Natural killer cell treated with Interleukin-12 subunit alpha and Interleukin-12 subunit beta and Interleukin-15 and Interleukin-18, amount 100 ng/mL, for 72 hours (primary cell): ENCODE measurements at places on chromosomes 11 and 22.

DNA sequence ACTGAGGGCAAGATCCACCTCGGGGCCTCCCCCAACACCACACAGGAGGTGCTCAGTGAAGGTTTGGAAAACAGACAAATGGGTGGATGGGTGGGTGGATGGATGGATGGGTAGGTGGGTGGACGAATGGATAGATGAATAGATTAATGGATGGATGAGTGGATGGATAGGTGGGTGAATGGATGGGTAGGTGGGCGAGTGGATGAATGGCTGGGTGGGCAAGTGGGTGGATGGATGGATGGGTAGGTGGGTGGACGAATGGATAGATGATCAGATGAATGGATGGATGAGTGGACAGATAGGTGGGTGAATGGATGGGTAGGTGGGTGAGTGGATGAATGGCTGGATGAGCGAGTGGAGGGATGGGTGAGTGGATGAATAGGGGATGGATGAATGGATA, 863 bp upstream of the PRR33 start:
- no peak for DNase-seq

- no peak for DNase-seq
Measured at GRCh38 chr22:21928048-21928447, 24.6 kb downstream of the PPM1F start.

DNA sequence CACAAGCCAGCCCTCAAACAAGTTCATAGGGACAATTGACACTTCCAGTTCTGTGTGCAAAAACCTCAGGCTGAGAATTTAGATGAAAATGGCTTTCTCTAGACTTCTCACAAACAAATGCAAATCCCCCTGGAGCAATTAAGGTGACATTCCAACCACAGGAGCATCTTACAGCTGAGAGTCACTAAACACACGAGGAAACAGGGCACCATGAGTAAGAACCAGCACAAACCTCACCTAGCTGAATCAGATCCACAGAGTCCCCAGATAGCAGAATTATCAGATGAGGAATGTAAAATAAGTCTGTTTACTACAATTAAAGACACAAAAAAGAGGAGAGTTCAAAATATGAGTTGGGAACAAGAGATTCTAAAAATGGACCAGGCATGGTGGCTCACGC, 51.5 kb downstream of the RTL6 start:
- DNase-seq: no peak

GRCh38 chr22:47450876-47451475, 688.5 kb downstream of the TBC1D22A start:
- no peak for DNase-seq

DNA sequence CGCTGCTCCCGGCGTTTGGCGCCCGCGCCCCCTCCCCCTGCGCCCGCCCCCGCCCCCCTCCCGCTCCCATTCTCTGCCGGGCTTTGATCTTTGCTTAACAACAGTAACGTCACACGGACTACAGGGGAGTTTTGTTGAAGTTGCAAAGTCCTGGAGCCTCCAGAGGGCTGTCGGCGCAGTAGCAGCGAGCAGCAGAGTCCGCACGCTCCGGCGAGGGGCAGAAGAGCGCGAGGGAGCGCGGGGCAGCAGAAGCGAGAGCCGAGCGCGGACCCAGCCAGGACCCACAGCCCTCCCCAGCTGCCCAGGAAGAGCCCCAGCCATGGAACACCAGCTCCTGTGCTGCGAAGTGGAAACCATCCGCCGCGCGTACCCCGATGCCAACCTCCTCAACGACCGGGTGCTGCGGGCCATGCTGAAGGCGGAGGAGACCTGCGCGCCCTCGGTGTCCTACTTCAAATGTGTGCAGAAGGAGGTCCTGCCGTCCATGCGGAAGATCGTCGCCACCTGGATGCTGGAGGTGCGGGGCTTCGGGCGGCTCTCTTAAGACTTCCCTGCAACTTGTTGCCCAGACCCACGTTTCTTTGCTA, at the start of gene CCND1:
TSS of gene CCND1 (plus strand) at position 162 of the 587 bp plus-strand sequence. CDS start at position 320, 158 bp downstream.
- DNase-seq: no peak

GRCh38 chr11:36388951-36389350, 92.9 kb downstream of the PRR5L start:
- DNase-seq: no peak

- DNase-seq: no peak
Measured at GRCh38 chr11:76644591-76644990, 26.0 kb downstream of the LRRC32 start.

DNA sequence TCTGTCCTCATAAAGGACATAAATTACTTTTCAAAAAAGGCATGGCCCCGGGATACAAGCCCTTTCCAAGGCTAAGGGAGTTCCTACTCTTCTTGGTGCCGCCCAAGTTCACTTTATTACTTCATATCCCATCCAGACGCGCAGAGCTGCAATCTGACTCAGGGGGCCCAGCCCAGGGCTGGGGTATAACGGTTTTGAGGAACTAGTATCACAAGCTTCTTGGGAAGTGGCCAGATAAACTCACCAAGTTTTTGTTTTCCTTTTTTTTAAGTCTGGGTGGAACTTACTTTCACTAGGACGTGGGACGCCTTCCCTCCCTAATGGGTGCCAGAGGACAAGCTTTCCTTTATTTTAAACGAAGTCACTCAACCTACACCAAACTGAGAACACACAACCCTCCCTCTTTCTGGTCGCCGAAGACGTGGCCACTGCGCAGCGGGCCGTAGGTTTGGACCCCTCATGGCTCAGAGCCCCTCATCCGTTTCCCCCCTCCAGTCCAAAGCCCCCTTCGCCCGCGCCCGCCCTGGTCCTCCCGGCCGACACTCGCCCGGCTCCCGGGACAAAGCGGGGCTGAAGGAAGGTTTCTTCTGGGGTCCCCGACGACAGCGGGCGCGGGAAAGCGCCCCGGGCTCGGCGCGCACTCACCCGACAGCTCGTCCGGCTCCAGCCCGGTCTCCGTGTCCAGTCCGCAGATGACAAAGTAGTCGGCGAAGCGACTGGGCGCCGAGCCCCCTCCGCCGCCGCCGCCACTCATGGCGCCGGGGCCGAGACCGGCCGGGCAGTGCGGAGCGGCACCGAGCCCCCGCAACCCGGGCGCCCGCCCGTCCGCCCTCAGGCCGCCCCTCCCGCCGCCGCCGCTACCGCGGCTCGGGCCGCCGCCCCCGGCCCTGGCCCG, 587 bp downstream of the DENND5A start:
- DNase-seq: peak; percentile 69

- DNase-seq: no peak
Measured at GRCh38 chr11:26229257-26229656, 102.7 kb upstream of the ANO3 start.

DNA sequence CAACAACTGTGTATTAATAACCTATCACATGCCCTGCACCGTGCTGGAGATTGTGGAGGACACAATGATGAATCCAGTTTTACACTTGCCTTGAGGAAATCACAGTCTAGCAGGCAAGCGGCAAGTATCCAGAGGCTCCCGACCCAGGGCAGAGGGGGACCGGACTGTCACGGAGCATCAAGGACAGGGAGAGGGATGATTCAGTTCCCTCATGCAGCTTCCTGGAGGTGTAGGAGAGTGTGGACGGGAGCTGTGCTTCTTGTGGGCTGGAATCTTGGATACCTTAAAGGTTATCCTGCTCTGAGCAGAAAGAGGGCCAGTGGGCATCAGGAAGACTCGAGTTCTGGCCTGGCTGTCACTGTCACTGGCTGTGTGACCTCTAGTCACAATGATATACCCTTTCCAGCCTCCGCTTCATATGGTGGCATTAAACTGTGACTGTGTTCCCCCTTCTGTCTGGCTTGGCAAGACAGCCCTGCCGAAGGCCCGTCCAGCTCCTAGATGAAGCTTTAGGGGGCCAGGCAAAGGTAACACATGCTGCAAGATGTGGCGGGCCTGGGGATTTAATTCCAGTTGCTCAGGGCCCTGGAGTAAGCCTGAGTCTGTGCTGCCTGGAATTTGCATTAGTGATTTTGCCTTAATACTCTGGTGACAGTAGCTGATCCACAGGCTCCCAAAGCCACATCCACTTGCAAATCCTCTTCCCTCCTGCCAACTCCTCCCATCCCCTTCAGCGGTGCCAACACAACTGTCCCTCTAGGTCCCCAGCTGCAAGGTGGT, 162.8 kb downstream of the DSCAML1 start:
- DNase-seq: no peak

- DNase-seq: no peak
Measured at GRCh38 chr11:86230921-86231434, 13.6 kb upstream of the EED start.

DNA sequence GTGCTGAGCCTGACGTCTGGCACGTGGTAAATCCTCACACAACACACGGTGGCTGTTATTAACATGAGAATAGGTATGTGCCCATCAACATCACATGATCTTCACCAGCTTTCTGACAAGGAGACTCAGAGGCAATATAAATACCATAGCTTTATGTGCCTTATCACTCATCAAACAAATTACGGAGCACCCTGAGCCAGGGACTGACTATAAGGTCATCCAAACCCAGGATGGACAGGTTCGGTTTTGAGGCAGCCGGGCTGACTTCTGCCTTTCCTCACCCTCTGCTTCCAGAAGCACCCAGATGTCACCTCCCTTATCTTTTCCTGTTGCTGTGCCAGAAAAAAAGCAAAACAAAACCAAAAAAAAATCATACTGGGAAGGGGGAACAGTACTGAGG, 5.7 kb upstream of the PLAAT3 start:
- DNase-seq: no peak

GRCh38 chr22:31083377-31083768, 2.3 kb downstream of the SMTN start:
- DNase-seq: no peak

- DNase-seq: no peak
Measured at GRCh38 chr22:49701380-49702067, 126.1 kb downstream of the BRD1 start.

GRCh38 chr22:46977656-46978343, 215.3 kb downstream of the TBC1D22A start:
- no peak for DNase-seq

DNA sequence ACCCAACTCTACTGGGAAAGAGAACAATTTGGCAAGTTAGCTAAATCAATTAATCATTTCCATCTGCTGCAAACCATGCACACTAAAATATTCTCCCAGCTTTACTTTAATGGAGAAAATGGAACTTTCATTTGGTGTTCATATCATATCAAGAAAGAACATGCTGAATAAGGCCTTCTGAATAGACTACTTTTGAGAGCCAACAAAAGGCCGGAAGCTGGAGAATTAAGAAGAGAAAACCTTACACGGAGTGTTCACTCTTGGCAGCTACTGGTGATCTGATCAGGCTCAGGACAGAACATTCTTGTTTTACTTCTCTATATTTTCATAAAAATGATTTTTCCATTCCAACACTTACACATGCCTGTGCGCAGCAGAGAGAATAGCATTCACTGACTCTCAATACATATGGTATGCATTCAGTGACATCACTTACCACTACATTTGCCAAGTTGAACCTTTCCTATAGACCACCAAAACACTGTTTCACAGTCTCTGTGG, 165.3 kb downstream of the TTC28 start:
- DNase-seq: no peak

DNA sequence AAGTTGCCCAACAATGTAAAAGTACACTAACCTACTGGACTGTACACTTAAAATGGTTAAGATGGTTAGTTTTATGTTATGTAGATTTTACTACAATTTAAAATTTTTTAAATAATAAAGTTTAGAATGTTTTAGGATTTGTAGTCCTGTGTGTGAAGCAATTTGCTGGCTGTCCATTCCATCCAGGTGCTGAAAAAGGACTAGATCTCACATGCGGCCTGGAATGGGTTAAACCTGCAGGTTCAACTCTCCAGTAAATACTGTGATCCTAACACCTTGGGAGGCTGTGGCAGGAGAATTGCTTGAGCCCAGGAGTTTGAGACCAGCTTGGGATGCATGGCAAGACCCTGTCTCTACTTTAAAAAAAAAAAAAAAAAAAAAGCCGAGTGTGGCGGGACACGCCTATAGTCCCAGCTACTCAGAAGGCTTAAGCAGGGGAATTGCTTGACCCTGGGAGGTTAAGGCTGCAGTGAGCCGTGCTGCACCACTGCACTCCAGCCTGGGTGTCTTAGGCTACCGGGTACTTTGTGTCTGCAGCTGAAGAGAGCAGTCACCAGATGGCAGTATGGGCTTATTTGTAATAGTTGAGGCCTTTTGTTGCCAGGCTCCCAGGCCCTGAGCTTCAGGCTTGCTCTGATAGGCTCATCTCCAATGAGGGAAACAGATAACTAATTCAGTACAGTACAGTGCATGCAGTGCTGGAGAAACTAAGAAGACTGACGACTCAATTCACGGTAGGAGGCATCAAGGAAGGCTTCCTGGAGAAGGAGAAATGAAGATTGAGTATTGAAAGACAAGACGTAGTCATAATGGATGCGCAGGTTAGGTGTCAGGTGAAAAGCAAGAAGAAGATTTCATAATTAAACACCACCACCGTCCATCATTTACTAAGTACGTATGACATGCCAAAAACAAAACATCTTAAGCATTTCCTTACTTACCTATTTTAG, 64.7 kb upstream of the ASPHD2 start:
- peak; percentile 68 for DNase-seq

GRCh38 chr22:27105142-27106025, 448.0 kb downstream of the MIAT start:
- no peak for DNase-seq

DNA sequence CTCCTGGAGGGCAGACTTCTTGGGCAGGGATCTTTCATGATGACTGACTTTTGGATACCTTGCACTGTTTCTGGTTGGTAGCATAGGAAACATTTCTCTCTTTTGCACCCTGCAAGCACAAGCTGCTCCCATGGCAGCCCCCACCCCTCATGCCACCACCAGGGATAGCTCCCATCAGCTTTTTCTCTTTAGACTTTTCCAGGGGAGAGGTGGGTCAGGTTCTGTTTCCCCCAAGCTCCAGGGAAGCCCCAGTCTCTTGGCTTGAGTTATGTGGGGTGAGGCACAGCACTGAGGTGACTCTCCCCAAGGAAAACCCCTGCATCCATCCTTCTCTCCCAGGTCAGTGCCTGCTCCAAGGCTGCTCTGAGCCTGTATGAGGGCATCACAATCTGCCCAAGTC, 22.5 kb downstream of the LRRC32 start:
- DNase-seq: no peak

GRCh38 chr11:3932698-3933097, 77.2 kb downstream of the STIM1 start:
- DNase-seq: no peak

- DNase-seq: no peak
Measured at GRCh38 chr11:94127638-94128037, 1.0 kb upstream of the PANX1 start.

DNA sequence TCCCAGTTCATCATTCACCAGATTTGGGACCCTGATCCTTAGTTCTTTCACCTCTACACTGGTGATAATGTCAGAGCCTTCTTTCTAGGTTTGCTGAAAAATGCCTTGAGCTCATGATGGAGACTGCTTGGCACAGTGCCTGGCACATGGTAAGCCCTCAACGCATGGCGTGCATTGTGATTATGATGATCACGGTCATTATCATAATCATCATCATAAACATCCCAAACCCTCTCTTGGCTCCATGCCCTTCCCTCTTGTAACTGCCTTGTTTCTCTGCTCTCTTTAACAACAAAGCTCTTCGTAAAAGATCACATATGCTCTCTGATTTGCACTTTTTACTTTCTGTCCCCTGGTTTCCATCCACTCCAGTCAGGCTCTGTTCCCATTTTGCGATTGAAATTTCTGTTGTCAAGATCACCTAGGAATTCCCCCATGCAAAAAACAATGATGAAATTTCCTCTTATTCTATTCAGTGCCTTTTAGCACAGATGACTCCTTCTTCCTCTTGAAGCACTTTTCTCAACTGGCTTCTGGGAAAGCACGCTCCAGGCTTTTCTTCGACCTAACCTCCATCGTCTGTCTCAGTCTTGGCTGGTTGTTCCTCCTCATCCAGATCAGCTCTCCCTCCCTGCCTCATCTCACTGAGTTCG, 479.1 kb downstream of the OPCML start:
- no peak for DNase-seq
